Thymus (tissue), 14 donors: ENCODE measurements at places on chromosomes 12 and 14.
A peak's percentile ranks its signal among the peaks of the same experiment; 100 is the strongest.

- H3K27ac ChIP-seq: peak overlapping the region; percentile 58
- no peaks in the 10 kb centered on the region for H3K36me3 ChIP-seq
- no peak for DNase-seq
- H3K4me1 ChIP-seq: peaks cover 5% of the 10 kb centered on the region
- no peaks in the 10 kb centered on the region for H3K27me3 ChIP-seq
- H3K4me3 ChIP-seq: peak overlapping the region; percentile 93
Observed at GRCh38 chr14:74019408-74020137, 424 bp downstream of the BBOF1 start.

- H3K27me3 ChIP-seq: no peaks in the 10 kb centered on the region
- H3K4me1 ChIP-seq: no peaks in the 10 kb centered on the region
- no peak overlapping the region for H3K4me3 ChIP-seq
- no peak for DNase-seq
Observed at GRCh38 chr14:46499521-46499920, 152.1 kb downstream of the RPL10L start.

GRCh38 chr12:98229540-98229924 lies 285.9 kb upstream of the TMPO start:
- H3K4me1 ChIP-seq: no peaks in the 10 kb centered on the region
- H3K27ac ChIP-seq: no peak overlapping the region
- no peak for DNase-seq
- H3K4me3 ChIP-seq: no peak overlapping the region

DNA sequence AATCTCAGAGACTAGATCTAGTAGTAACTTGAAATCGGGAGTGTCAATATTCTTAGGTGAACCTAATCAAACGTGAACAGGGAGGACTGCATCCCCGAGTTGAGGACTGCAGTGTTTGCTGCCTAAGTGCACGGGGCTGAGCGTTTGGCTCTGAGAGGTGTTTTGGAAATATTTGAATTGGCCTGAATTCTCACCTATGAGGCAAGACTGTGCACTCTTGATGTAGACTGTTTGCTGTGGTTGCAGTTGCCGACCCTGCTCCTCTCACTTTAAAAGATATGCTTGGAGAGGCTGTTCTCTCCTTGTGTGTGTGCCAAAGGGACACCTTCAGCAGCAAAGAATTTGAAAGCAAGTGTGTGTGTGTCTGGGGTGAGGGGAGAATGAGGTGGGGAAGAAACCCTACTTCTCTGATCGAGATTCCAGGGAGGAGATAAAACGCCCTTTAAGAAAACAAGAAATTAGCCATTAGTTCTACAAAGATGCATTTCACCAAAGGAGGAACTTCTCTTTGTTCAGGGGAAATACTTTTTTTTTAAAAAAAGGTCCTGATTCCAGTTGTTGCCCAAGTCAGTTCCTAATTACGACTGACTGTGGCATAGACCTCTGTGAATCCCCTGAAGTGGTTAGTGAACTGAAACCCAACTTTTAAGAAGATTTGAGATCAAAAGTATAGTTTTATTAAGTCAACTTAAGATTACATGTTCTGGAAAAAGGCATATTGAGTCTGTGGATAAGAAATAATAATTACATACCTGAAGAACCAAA lies 106.6 kb downstream of the DYRK2 start:
- no peak for DNase-seq
- no peaks in the 10 kb centered on the region for H3K36me3 ChIP-seq
- peaks cover 10% of the 10 kb centered on the region for H3K4me1 ChIP-seq

DNA sequence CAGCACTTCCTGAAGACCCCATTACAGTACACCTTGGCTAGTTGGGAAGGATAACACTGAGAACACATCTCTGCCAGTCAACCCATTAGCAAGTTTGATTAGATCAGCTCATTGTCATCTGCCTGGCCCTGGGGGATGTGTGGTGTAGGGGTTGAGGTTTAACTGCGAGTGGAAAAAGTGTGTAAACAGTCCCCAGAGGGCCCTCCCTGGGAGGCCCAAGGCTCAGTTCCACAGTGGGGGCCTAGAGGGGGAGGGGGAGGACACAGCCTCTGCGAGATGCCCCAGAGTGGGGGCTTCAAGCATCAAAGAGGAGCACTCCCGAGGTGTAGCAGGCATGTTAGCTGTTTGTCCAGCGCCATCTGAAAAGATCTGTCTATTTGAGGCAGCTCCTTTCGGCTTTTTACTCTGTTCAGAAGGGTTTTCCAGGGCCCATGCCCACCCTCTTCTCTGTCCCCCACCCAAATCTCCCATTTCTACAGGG lies 344 bp downstream of the LPAR5 start:
- DNase-seq: no peak
- no peaks in the 10 kb centered on the region for H3K27me3 ChIP-seq
- no peak overlapping the region for H3K4me3 ChIP-seq
- H3K4me1 ChIP-seq: peaks cover 94% of the 10 kb centered on the region
- H3K27ac ChIP-seq: peak overlapping the region; percentile 78
- H3K36me3 ChIP-seq: no peaks in the 10 kb centered on the region
